ENCODE measurements at places on chromosomes 12 and 14.

DNA sequence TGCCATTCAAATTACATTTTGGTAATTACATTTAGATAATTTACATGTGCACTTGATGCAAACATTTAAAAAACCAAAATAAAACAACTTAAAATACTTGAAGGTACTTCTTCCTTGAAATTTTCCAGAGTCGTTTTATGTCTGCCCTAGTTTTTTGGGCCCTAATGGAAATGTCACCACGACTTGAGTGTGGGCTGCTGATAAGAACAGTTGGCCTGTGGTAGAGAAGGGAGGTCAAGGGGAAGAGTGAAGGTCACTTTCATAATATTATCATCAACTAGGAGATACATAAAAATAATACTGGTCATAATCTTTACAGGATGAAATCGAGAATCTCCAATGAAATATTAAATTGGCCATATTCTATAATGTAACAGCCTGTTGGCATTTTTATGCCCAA lies 23.1 kb downstream of the ZDHHC17 start:
- no peak for DNase-seq

DNA sequence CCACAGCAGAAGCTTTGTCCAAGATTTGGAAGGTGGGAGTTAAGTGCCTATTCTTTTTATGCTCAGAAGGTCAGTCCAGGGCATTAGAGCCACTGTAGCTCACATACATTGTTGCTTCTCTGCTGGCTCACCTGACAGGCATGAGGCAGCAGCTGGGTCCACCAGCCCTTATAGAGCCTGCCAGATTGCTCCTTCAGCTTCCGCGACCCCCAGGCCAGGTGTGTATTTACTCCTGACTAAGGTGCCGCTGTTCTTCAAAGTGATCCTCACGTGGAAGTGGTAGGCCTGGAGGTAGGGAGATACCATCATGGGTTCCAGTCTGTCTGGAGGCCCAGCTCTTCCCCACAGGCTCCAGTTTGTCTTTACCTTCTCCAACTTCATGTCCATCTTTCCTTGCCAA lies 17.5 kb upstream of the CPM start:
- DNase-seq: no peak

- DNase-seq: no peak
Measured at GRCh38 chr14:52078095-52078531, 9.3 kb upstream of the NID2 start.

- no peak for DNase-seq
Measured at GRCh38 chr14:44995770-44996294, 33.8 kb downstream of the TOGARAM1 start.

- DNase-seq: no peak
Measured at GRCh38 chr14:93381644-93382043, 34.7 kb downstream of the COX8C start.

- DNase-seq: no peak
Measured at GRCh38 chr12:20213723-20214625, 154.4 kb upstream of the PDE3A start.

DNA sequence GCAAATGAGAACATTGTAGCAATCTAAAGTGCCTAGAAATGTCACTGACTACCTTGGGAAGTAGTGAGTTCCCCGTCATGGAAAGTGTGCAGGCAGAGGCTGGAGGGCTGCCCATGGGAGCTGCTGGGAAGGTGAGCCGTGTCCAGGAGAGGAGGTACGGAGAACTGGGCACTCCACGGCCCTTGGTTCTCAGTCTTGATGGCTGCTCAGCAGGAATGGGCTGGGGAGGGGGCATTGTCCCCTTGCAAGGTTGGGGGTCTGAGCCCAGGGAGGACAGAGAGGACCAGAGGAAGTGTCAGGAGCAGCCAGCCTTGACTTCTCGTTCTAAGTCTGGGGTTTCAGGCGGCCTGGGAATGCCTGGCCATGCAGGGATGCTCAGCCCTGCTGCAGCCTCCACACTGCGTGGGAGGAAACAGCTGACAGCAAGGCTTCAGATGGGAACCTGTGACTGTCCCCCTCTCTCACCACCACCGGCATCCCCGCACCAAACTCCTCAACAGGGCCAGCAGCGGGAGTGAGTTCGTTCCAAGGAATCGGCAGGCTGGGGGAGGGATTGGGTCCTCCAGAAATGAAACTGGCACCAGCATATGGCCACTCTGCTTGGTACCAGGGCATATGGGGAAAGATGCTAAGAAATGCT lies 140.2 kb downstream of the BCL11B start:
- DNase-seq: no peak

- DNase-seq: peak; percentile 48
Measured at GRCh38 chr12:47938093-47938492, 25.3 kb upstream of the TMEM106C start.

- no peak for DNase-seq
Measured at GRCh38 chr12:62736596-62736995, 198.4 kb downstream of the PPM1H start.

- no peak for DNase-seq
Measured at GRCh38 chr14:23362200-23362599, 2.8 kb downstream of the EFS start.

DNA sequence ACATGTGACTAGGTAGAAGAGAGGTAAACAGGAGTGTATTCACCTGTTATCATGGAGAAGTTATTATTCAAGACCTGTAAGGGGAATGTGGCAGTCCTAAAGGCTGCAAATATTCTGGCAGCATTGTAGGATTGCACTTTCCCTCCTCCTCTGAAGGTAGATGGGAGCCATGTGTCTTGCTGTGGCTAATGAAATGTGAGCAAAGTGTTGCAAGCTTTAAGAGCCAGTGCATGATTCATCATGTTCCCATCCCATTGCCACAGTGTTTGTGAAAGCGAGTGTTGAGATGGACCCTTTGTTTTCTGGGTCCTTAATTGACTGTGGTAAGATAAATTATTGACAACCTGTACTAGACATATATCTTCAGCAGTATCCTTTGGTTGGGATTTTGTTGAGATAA lies 128.7 kb downstream of the RGS6 start:
- no peak for DNase-seq

DNA sequence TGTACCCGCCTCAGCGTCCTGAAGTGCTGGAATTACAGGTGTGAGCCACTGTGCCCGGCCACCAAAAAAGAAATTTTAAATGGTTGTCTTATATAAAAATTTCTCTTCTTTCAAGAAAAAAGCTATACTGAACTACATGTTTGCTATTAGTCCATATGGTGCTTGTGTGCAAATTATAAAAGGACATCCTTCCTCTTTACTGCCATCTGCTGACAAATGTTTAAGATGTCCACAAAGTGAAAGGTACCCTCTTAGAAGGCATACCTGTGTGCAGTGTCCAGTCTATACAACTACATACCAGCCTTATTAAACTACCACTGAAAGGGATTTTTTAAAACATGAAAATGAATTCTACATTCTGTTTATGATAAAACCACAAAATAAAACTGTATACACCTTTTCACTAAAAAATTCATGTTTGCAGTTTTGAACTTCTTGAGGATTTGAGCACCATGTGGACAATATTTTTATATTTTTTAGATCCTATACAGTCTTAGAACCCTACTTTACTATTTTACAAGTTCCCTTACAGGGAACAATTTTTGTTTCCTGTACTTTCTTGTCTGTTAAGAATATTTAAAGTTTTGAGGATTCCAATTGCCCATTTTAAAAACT lies 32.8 kb upstream of the TOMM20L start:
- DNase-seq: peak; percentile 2

DNA sequence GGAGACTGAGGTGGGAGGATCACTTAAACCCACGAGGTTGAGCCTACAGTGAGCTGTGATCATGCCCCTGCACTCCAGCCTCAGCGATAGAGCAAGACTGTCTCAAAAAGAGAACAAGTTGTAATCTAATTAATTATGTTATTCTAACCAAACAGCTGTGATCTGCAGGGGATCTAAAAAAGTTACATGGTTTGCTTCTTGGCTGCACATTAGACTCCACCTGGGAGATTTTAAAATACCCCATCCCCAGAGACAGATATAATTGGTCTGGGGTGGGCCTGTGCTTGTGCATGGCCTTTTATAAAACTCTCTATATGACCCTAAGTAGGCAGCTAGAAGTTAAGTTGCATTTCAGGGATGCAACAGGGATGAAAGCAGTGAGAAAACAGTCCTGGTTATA lies 76.7 kb downstream of the SCAF11 start:
- DNase-seq: no peak

- DNase-seq: no peak
Measured at GRCh38 chr14:72270147-72270727, 338.0 kb downstream of the RGS6 start.

DNA sequence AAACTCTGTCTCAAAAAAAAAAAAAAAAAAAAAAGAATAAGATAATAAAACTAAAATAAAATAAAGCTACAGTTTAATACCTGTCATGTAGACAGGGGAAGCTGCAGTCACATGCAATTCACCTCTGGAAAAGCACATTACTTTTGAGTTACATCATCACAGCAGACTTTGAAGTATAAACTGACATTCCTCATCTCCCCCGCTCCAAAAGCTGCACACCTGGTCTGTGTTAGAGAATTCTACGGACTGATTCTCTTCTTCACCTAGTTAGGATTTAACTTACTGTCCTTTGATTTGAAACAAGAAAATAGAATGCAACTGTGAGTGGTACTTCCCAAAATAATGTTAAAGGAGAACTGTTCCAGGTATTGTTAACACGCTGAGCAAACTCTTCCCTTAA lies 25.1 kb downstream of the SPPL3 start:
- DNase-seq: no peak

DNA sequence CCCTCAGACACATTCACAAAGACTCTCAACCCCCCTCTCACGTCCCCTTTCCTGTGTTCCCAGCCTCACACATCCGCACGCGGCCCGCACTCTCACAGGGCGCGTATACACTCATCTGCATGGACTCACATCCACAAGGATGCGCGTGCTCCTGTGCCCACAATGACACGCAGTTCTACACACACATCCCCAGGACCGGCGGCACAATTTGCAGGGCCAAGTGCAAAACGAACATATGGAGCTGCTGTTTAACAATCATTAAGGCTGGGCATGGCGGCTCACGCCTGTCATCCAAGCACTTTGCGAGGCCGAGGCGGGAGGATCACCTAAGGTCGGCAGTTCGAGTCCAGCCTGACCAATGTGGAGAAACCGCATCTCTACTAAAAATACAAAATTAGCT lies 36.4 kb upstream of the EML1 start:
- DNase-seq: no peak

DNA sequence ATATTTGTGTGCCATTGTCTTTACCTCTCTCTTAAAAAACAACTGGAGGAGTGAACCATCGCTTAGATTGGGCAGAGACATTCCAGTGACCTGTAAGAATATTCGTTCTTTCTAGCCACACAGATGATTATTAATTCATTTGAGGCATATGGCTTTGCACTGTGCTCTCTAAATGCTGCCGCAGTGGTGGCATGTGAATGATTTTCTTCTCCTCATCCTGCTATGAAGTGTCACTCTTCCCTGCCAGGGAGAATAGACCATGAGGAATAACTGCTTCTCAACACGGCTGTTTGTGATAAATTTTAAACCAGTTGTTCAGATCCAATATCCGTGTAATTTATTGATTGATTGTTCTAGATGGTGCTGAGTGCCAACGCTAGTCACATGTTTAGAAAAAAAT lies 225.3 kb downstream of the CNTN1 start:
- DNase-seq: no peak

- no peak for DNase-seq
Measured at GRCh38 chr12:40336573-40337199, 111.9 kb downstream of the LRRK2 start.

DNA sequence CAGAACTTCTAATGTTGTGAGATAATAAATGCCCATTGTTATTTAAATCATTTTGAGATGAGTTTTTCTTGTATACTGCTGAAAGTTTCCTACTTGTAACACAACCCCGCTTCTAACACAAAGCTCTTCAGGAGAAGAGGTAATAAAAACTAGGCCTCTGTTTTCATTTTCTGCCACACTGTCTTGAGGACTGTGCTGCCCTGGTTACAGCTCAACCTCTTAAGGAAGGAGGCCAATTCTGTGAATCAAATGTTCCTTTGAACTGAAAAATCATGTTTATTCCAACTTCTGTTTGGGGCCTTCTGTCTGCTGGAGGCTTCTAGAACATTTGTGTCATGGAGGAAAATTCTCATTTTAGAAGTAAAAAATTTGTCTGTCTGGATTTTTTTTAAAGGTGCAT lies 100.3 kb downstream of the LRIG3 start:
- no peak for DNase-seq

- no peak for DNase-seq
Measured at GRCh38 chr14:45810152-45810872, 557.3 kb upstream of the MIS18BP1 start.
